ENCODE measurements at places on chromosomes 5 and 9. TPM values are rescaled to one million over a fixed set of nuclear protein-coding genes. Genes with fewer than 3 reads are reported as not detected.

GRCh38 chr5:158569534-158569933, 530.2 kb downstream of the EBF1 start:
- no peak for DNase-seq

DNA sequence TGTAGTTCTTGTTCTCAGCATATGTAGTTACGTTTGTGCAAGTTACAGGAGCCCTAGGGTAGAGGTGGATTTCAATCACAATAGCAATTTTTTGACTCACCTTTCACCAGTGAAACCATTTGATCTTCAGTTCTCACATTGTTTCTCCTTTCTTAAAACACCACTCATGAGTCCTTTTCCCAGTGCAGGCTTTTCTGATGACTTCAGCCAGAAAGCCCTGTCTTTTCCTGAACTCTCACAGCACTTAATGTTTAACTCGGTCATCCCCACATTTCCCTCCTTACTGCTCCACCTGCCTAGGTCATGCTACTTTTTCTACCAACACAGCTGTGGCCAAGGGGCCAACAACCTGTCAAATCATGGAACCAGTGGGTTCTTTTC, 37.9 kb downstream of the ARHGEF28 start:
- DNase-seq, result no peak

DNA sequence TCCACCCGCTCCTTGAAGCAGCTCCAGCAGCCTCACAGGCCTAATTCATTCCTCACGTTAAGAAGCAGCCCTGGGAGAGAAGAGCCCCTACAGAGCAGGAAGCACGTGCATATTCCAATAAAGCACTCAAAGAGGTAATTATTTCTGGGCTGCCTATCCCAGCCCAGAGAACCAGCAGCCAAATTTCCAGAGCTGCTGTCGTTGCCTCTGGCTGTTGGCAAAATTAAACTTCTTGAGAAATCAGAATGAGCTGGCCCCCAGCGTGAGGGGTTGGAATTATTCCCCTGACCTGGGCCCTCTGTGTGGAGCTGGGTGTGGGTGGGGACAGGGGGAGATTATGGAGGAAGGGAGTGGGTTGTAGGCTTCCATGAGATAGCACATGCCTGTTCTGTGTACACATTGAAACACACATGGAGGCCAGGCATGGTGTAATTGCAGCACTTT, 86.8 kb upstream of the HSPA9 start:
- no peak for DNase-seq

GRCh38 chr5:89583534-89583933, 700.5 kb upstream of the MEF2C start:
- no peak for DNase-seq

- peak; percentile 68 for DNase-seq
Measured at GRCh38 chr9:129225815-129226214, 47.8 kb upstream of the IER5L start.

- DNase-seq, result no peak
Measured at GRCh38 chr5:58406394-58406793, 53.5 kb downstream of the PLK2 start.

DNA sequence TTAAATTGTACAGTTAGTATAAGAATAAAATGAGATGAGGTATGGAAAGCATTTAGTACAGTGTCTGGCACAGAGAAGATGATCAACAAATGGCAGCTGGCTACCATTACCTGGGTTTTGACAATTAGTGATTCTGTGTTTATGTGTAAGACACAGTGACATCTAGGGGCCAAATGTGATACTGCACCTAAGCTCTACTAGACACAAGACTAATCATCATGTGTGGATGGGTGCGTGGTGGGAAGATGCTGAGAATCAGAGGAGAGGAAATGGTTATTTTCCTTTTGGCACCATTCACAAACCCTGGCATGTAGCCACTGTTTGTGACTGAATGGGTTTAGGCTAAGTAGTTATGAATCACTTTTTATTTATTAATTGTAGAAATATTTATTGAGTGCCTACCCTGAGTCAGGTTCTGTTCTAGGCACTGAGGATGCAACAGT, 109.8 kb upstream of the TBC1D2 start:
- DNase-seq, result no peak

DNA sequence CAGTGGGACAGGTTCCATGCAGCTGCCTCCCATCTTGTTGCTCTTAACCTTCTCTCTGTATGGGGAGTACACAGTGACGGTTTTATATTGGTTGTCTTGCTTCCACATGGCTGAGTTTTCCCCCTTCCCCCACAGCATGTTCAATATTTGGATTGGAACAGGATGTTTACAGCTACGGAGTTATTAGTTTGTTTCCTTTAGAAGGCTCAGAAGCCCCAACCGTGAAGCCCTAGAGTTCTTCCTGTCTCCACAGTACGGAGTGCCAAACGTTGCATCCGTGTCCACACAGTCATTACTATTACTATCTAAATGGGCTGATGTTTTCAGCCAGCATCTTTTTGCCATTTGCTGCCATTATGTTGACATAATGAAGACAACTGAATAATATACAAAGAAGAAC, 277.5 kb downstream of the MARCHF11 start:
- no peak for DNase-seq

DNA sequence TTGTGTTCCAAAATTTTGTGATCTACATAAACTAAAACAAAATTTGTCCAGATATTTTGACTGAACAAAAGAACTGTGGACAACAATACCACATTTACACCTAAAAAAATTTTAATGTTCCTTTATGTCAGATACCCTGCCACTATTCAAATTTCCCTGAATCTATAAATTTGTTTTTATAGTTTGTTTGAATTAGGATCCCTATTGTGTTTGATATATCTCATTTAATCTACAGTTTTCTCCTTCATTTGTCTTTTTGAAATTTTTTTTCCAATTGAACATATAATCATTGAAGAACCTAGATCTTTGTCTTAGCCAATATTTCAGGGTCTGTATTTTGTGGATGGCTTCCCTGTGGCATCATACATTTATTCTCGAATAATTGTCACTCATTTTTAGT, 5.7 kb downstream of the AGGF1 start:
- no peak for DNase-seq

DNA sequence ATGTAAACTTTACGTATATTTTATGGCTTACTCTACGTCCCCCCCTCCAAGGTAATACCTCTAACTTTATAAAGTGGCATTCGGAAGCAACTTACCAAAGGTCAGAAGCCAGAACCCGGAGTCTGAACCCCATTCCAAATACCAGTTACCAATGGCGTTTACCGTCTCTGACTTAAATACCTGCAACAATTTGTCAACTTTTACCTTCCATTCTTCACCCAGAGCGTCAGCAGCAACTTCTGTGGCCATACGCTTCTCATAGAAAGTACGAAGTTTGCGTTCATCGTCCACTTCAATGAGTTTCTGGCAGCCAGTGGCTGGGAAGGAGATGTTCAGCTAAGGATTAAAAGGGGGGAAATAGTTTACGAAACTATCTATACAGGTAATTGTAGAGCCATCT, 753 bp downstream of the RPS6 start:
- DNase-seq, result no peak

- DNase-seq, result peak; percentile 36
Measured at GRCh38 chr9:123686131-123686828, 243.6 kb downstream of the DENND1A start.

DNA sequence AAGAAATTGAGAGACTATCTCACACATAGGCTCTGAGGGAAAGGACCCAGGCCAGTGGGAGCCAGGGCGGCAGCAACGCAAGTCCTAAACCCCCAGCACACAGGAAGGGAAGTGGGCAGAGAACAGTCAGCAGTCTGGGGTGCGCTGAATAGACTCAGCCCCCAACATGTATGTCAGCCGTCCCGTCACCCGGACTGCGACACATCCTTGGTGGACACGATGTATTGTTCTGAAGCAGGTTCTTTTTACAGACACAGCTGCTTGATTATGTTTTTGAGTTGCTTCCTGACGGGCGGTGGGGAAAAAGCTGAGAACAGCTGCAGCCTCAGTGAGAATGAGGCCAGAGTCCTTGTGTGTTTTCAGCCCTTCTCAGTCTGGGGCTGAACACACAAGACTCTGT, 64.1 kb upstream of the CXCL14 start:
- DNase-seq, result no peak

Gene UBE2QL1
- total RNA-seq, result not detected

Gene KCNV2
- not detected for total RNA-seq

Gene TRPM3
- 0.26 TPM for total RNA-seq

Gene SLC22A4
- 4.2 TPM for total RNA-seq

Gene ANGPTL2
- not detected for total RNA-seq

Gene ADCY2
- not detected for total RNA-seq
